ENCODE measurements at places on chromosomes 6 and 20. TPM values are rescaled to one million over a fixed set of nuclear protein-coding genes. Genes with fewer than 3 reads are reported as not detected.

GRCh38 chr6:30152016-30152673, 8.9 kb downstream of the TRIM10 start:
- no peak for DNase-seq

DNA sequence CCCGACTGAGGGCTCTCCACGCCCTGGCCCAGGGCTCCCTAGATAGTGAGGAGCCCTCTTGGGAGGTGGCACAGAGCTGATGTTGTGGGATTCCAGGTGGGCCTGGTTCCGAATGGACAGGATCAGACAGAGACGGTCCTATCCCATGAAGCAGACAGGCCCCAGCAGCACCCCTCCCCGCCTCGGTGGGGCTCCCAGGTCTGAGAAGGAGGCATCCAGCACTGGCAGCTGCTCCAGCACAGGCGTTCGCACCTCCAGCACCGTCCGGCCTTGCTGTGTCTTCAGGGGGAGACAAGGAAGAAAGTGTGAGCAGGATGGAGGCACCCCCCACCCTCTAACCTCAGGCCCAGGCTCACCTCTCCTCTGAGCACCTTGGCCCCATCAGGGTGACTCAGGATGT, 28.7 kb downstream of the COL11A2 start:
- DNase-seq = no peak

RSPO3 gene
- 1.3 TPM for polyA plus RNA-seq

CYP21A2 gene
- 0.48 TPM for polyA plus RNA-seq

DNA sequence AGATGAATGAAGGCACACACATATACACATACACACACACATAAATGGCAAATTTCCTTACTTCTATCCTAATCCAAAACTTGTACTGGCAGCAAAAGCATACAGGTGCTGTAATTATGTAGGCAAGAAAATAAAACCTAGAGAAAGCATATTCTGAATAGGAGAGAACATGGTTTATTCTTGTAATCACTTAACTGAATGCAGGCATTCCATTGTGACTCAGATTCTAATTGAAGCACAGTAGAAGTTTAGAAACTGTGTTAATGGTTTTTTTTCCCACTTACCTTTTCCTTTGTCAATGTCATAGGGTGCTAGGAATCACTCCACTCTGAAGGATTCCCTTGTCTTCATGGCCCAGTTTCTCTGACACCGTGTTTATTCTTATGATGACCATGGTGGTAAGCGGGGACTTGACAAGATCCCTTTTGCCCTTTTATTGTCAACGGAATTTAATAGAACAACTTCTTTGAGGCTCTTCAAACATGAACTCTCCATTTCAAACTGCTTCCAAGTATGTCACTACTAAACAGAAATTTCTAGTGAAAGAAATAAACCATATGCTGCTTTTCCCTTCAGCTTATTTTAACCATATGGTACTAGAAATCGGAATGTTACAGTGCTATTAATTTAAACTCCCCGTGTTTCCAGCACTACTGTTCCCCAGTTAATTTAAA, 164.2 kb downstream of the OGFRL1 start:
- DNase-seq = no peak

DNA sequence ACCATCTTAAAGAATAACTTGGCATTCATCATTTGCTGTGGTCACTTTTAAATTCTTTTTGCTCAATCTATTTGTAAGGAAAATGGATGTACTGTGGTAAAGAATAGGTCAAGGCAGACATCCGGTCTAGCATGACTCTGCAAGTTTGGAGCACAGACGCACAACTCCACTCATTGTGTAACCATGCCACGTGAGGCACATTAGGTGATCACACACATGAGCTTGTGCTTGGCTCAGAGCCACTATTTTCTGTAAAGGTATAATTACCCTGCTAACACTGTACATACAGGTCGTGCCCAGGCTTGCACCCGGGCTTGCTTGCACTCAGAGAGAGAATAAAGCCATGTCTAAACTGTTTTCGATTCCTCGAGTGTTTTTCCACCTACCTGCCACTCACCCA, 1289.1 kb upstream of the ADGRB3 start:
- no peak for DNase-seq

GRCh38 chr6:32046450-32047083, 8.4 kb downstream of the CYP21A2 start:
- DNase-seq = peak; percentile 89

- DNase-seq = no peak
Observed at GRCh38 chr20:61576372-61576771, 324.3 kb downstream of the CDH4 start.

- no peak for DNase-seq
Observed at GRCh38 chr6:43037197-43037596, 15.8 kb downstream of the RRP36 start.

KIF25 gene
- polyA plus RNA-seq = 0.25 TPM

DNA sequence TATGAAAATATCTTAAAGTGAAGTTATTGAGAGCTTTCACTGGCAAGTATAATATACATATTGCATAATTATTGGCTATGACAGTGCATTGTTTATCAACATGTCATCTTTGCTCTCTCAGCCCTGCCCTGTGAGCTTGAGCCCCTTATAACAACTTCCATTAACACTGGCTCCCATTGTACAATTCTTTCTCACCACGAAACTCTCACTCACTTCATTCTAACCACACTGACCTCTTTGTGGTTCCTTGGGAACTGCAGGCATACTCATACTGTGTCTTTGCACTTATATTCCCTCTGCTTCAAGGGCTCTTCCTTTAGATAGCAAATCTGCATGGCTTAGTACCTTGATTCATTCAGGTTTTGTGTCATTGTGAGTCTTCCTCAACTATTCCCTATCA, 411.8 kb downstream of the CDKAL1 start:
- no peak for DNase-seq
